D341Med (cell line): ENCODE measurements at places on chromosomes 3 and 15.

- DNase-seq, result no peak
Observed at GRCh38 chr3:127634653-127635052, 5.7 kb downstream of the PODXL2 start.

DNA sequence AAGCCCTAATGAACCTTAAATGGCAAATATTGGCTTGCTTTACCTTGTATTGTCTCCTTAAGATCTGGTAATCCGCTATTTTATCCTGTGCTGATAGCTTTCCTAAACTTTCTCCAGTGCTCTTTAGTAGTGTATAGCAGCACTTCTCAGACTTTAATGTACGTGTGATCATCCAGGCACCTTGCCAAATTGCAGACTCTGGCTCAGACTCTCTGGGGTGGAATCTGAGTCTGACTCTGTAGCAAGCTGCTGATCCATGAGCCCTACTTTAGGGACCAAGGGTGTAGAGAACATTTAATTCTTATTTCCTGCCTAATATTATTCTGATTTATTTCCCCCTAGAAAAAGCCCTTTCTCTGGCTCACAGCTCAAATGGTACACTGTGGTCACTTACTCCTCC lies 518.8 kb upstream of the ZNF385D start:
- DNase-seq, result no peak

DNA sequence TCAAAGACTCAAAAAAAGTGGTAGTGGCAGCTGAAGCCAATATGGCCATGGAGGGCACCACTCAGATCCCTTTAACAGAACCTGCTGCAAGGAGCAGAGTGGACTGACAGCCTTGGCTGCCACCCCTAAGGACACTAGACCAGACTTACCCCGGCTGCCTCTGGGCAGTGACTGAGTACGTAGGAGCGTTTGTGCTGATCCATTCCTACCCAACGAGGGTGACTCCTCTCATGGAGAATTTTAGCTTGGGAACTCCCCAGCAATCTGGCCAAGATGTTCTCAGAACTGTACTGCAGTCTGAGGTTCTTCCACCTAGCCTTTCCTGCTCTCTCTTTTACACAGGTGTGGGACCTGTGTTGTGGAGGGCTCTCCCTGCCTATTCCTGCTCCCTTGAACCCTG lies 22.1 kb downstream of the CLEC3B start:
- DNase-seq, result no peak

DNA sequence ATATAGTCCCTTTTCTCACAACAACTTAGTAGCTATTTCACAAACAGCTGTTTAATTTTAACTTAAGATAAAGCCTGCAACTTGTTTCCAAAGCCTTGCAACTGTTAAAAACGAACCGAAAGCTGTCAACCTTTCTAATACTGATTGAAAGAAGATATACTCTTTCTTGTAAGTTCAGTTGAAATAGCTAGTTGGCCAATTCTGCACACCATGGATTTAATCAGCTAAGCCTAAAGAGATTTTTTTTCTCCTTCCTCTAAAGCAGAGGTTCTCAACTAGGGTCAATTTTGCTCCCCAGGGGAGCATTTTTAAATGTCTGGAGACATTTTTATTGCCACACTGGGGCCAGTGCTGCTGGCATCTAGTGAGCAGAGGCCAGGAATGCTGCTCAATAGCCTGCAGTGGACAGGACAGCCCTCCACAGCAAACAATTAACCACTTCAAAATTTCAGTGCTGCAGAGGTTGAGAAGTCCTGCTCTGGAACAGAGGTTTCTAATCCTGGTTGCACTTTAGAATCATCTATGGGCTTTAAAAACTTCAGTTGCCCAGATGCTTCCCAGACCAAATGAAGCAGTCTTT lies 26.2 kb downstream of the MINDY4B start:
- DNase-seq, result no peak

DNA sequence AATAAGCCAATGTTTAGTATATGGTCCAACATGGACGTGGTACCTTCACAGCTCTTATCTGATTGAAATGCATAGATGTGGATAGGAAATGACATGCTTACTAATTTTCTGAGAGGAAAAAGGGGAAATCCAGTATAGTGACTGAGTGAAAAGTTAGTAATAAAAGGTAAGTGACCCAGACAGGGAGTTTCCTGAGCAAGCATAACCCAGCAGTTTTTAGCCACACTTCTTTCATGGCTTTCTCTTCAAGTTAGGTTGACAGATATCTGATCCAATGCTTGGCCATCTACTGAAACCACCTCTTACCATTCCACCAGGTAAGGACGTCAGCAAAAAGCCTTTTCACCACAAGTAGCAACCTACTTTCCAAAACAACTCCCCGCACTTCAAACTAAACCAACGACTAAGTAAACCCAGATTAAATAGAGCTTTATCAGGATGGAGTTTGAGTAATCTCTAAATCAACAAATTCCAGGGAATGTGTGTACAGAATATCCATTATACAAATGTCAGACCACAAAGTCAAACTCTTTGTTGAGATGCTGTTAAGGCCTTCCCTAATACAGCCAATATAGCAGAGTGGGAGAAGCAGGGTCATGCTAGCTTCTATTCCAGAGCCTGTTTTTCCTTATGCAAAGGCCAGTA lies 329.7 kb downstream of the RORA start:
- no peak for DNase-seq

GRCh38 chr3:148820361-148821245 lies 7.0 kb upstream of the CPB1 start:
- DNase-seq, result no peak

- DNase-seq, result no peak
Observed at GRCh38 chr3:191324936-191325335, 4.3 kb upstream of the CCDC50 start.

GRCh38 chr3:13607821-13608597 lies 59.1 kb downstream of the FBLN2 start:
- DNase-seq, result no peak

- no peak for DNase-seq
Observed at GRCh38 chr3:14513566-14514322, 26.4 kb downstream of the GRIP2 start.

GRCh38 chr15:64461721-64462162 lies 1.4 kb downstream of the ZNF609 start:
- DNase-seq, result peak; percentile 53

DNA sequence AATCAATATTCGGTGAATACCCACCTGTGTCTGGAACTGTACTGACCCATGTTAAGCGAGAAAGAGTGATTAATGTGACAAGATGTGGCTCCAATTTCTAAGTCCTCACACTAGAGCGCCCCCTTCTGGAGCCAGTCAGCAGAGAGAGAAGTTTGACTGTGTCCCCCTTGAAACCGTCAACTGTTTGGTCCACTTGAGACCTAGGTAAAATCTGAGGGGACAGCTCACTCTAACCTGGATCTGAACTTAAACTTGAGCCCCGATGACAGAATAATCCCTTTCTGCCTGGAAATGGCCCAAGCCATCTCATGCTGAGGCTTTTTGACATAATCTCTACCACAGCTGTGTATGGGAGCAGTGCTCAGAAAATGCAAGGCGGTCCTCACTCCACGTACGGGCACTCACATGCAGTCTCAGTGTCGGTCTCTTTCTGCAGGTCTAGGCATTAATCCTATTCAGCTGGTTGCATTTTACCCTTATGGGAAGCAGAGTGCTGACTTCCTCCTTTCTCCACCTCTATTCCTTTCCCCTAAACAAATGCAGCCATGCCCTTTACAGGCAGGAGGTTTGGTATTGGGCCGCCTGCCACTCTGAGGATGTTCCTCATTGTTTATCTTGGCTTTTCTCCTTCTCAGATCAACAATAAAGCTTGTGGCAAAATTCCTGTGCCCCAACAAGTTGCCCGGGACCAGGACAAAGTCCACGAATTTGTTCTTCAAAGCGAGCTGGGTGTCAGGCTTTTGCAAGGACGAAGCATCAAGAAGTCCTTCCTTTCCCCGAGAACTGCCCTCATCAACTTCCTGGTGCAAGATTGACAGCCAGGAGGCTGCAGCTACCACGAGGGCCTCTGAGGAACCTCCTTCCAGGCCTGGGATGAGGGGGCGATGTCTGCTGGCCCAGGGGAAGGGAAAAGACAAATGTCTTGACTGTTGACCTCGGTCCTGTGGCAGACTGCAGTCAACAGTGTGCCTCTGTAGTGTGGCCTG lies 47.5 kb upstream of the LIMD1 start:
- DNase-seq, result no peak

DNA sequence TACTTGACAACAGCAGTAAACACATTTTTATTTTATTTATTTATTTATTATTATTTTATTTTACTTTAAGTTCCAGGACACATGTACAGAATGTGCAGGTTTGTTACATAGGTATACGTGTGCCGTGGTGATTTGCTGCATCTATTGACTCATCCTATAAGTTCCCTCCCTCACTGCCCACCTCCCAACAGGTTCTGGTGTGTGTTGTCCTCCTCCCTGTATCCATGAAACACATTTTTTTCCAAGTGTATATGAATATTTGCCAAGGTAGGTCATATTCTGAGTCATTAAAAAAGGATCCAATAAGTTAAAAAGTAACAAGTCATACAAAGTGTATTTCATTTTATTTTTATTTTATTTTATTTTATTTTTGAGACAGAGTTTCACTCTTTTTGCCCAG lies 567.3 kb upstream of the KCNMB2 start:
- DNase-seq, result no peak

DNA sequence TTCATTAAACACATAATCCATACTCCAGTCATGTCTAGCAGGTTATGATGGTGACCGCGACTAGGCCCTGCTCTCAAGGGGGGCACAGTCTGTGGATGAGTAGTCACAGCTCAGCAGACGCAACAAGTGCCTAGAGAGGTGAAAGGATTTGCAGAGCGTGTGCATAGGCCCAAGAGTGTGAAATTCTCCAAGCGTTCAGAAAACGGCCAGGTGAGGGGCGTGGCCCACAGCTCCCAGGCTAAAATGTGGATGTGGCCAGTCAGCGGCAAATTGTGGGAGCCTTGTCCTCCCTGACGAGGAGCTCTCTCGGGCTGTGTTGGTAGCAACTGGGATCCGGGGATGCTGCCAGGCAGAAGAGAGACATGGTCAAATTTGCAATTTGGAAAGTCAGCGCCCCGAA lies 46.4 kb upstream of the TSEN2 start:
- DNase-seq, result no peak

DNA sequence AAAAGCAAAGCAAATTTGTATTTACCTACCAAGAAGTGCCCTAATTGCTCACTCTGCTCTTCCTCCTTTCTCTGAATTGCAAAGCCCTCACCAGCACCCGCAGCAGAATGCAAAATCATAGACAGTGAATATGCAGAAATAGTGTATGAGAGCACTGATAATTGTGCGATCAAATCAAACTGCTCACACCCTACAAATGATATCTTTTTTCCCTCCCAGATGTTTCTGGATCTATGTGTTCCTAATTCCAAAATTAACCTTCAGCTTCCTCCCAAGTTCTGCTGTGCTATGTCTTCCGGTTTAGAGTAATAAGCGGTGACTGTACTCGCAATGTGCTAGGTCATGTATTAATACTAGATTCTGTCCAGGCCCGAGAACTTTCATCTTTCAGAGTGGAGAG lies 3.4 kb downstream of the GHSR start:
- no peak for DNase-seq

GRCh38 chr3:117473981-117474538 lies 764.5 kb downstream of the TUSC7 start:
- DNase-seq, result no peak

- no peak for DNase-seq
Observed at GRCh38 chr3:53244271-53244670, 11.6 kb downstream of the TKT start.

DNA sequence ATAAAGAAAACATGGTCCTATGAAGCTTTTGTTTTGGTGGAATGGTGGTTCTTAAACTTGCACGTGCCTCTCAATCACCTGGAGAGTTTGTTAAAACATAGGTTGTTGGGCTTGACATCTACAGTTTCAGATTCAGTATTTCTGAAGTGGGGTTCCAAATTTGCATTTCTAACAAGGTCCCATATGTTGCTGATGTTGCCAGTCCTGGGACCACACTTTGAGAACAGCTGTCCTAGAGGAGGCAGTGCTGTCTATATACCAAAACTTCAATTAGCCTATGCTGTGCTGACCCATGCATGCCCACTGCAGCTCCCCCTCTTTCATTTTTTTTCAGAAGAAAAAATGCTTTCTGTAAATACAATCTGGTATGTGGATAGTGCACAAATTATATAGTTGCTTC lies 31.3 kb downstream of the ALCAM start:
- no peak for DNase-seq

DNA sequence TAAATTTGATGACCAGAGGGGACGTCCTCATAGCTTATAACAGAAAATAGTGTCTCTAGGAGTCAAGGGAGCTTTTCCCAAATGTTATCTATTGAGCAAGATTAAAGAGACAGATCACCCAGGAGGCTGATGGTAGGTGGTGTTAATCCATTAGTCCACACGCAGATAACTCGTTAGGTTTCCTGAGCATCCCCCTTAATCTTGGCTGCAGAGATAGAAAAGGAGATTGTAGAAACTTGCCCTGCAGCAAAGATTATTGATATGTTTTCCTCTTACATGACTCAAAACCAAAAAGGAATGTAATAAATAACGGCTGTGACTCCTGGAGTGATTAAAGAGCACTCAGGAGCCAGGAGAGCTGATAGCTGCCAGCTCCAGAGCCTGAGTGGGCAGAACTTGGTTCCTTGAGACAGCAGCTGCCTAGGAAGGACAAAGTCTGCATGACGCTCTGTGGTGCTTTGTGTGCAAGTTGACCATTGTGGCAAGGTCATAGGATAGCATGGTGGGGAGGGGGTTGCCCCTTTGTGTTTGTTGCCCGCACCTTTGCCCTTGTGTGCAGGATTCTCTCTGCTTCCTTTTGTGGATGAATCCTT lies 234.8 kb downstream of the PTPRG start:
- no peak for DNase-seq

DNA sequence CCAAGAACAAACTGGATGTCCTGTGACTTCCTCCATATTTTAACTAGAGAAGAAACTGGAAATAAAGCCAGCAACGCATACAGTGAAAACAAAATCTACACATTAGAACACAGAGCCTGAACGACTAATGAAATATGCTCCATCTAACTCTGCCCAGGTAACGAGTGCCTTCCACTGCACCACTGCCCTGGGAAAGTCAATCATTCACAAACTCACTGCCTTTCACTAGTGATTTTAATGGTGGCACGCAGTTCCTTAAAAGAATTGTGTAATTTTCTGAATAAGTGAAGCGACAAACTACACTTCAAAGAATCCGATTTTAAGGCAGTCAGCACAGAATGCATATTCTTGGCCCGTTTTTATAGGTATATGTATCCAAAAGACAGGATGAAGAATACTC lies 416.0 kb downstream of the SHQ1 start:
- no peak for DNase-seq

GRCh38 chr3:59326246-59327024 lies 276.6 kb upstream of the CFAP20DC start:
- no peak for DNase-seq

- no peak for DNase-seq
Observed at GRCh38 chr3:195809796-195810454, 1.8 kb downstream of the MUC4 start.

GRCh38 chr3:71916747-71917369 lies 131.9 kb upstream of the PROK2 start:
- no peak for DNase-seq

DNA sequence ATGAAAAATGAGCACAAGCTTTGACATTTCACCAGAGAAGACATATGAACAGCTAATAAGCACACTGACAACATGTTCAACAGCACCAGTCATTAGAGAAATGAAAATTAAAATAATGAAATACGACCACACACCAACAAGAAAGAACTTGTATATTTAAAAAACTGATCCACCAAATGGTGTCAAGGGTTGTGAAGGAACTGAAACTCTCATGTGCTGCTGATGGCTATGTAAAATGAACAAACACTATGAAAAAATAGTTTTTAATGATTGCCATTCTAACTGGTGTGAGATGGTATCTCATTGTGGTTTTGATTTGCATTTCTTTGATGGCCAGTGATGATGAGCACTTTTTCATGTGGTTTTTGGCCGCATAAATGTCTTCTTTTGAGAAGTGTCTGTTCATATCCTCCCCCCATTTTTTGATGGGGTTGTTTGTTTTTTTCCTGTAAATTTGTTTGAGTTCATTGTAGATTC lies 193.8 kb downstream of the SCAPER start:
- DNase-seq, result no peak
